ENCODE measurements at places on chromosomes 12 and 14. TPM values are rescaled to one million over a fixed set of nuclear protein-coding genes. Genes with fewer than 3 reads are reported as not detected.

The TAS2R50 gene
- total RNA-seq = 2.3 TPM

The REP15 gene
- 7.0 TPM for total RNA-seq

The GRIP1 gene
- 0.17 TPM for total RNA-seq

The SMCO2 gene
- total RNA-seq = 0.23 TPM

The HEATR5A gene
- 40.1 TPM for total RNA-seq

The FAM186B gene
- 0.34 TPM for total RNA-seq

The OVCH1 gene
- not detected for total RNA-seq

Measured in dermis blood vessel endothelial cell (primary cell).